Activated T-helper 2 cell treated with anti-CD3 and anti-CD28 coated beads, Interferon-gamma antibody, Interleukin-2, Interleukin-4, amounts not matched to agents 10 μg/mL and 5 μg/mL and 100 μg/mL, durations not matched to agents 14 hours and 24 hours and 36 hours (primary cell): ENCODE measurements at places on chromosomes 13 and 19. TPM values are rescaled to one million over a fixed set of nuclear protein-coding genes. Genes with fewer than 3 reads are reported as not detected.
A peak's percentile ranks its signal among the peaks of the same experiment; 100 is the strongest.

- no peak overlapping the region for H3K27ac ChIP-seq
- H3K4me3 ChIP-seq = no peak overlapping the region
- no peak for DNase-seq
- no peaks in the 10 kb centered on the region for H3K36me3 ChIP-seq
These were observed 203.9 kb downstream of the SHISA2 start for GRCh38 chr13:25847635-25848626.

GRCh38 chr13:25062479-25062878 is 33.5 kb upstream of the PABPC3 start:
- H3K27me3 ChIP-seq = peaks cover 12% of the 10 kb centered on the region
- no peaks in the 10 kb centered on the region for H3K36me3 ChIP-seq
- no peaks in the 10 kb centered on the region for H3K4me1 ChIP-seq

- no peak overlapping the region for H3K4me3 ChIP-seq
- no peak overlapping the region for H3K27ac ChIP-seq
- no peak for DNase-seq
- H3K4me1 ChIP-seq = no peaks in the 10 kb centered on the region
- H3K36me3 ChIP-seq = peaks cover 23% of the 10 kb centered on the region
These were observed 106.1 kb downstream of the ABCC4 start for GRCh38 chr13:95195146-95195545.

GRCh38 chr19:48716562-48717291 is 2.8 kb downstream of the MAMSTR start:
- peaks cover 8% of the 10 kb centered on the region for H3K4me1 ChIP-seq
- H3K27me3 ChIP-seq = no peaks in the 10 kb centered on the region
- no peak overlapping the region for H3K27ac ChIP-seq
- DNase-seq = no peak
- H3K36me3 ChIP-seq = no peaks in the 10 kb centered on the region

DNA sequence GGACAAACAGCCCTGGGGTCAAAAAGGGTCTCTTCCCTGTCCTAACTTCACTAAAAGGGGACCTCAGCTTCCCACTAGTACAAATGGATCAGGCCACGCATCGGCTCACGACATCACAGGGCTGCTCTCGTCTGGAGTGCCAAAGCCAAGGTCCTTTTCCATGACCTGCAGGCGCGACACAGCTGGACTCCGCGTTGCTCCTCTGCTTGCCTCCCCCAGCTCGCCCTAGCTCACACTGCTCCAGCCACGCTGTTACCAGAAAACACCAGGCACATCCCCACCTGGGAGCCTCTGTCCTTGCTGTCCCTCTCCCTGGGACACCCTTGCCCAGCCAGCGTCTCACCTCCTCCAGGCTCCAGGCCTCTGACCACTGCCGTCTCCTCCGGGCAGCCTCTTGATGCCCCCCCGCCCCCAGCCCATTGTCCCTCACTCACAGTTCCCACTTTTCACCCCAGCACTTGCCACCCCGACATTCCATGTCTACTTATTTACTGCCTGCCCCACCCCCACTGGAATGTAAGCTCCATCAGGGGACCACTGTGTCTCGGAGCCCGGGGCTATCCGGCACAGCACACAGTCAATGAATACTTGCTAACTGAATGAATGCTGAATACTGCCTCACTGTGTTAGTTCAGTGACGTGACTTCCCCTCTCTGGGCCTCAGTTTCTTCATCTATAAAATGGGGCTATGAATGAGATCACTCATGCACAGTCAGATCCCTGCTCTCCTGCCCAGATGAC is 20.7 kb downstream of the AKT2 start:
- H3K4me1 ChIP-seq = peaks cover 8% of the 10 kb centered on the region
- no peaks in the 10 kb centered on the region for H3K27me3 ChIP-seq
- DNase-seq = no peak
- no peak overlapping the region for H3K4me3 ChIP-seq
- peaks cover 40% of the 10 kb centered on the region for H3K36me3 ChIP-seq
- no peak overlapping the region for H3K27ac ChIP-seq

- H3K27me3 ChIP-seq = no peaks in the 10 kb centered on the region
- no peak for DNase-seq
- H3K4me1 ChIP-seq = no peaks in the 10 kb centered on the region
- H3K27ac ChIP-seq = no peak overlapping the region
- no peaks in the 10 kb centered on the region for H3K36me3 ChIP-seq
These were observed 36.3 kb downstream of the SMIM24 start for GRCh38 chr19:3443840-3444694.

DNA sequence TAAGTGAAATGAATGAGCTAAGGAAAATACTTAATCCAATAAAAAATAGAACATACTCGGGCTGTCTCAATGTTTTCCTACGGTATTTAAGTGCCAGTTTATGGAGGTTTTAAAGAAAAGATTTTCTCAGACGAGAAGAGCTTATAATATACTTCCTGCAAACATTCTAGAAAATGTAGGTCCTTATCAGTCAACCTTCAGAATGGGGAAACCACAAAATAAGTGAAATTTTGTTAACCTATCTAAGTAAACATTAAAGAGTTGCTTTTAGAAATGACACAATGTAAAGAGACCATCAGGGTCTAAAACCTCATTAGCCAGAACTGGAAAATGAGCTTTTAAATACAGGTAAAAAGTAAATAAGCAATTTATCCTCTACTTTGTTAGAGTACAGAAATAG is 12.1 kb downstream of the MIR17HG start:
- no peak overlapping the region for H3K4me3 ChIP-seq
- H3K27ac ChIP-seq = peak overlapping the region; percentile 59
- no peak for DNase-seq
- peaks cover 63% of the 10 kb centered on the region for H3K36me3 ChIP-seq

DNA sequence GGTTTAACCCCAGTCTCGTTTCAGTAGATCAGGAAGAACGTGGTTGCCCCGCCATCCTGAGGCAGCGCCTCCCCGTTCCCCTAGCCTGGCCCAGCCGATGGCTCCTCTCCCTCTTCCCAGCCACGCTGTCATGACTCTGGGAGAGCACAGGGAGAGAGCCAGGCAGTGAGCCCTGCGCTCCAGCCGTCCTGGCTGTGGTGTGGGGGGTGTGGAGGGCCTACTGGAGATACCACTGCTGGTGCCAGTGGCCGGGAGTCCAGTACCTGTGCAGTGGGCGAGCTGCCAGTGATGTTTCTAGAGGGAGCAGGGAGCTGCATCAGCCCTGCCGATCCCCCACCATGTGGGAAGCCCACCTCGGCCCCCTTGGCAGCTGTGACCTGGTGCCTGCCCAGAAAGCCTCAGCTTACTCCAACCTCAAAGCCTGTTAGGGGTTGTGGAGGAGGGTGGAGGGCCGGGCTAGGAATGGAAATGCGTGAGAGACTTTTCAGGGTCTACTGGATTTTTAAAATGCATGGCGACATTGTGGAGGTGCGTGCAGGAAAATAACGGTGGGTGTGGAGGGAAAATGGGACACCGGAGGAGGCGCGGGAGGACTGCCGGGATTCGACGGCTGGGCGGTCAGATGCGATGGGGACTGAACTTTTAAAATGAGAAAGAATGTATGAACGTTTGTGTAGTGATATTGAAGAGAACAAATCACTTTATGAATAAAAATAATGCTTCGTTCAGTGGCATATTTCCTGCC is 4.9 kb downstream of the TEX29 start:
- no peaks in the 10 kb centered on the region for H3K36me3 ChIP-seq
- H3K4me3 ChIP-seq = no peak overlapping the region
- peaks cover 2% of the 10 kb centered on the region for H3K4me1 ChIP-seq
- DNase-seq = no peak
- no peak overlapping the region for H3K27ac ChIP-seq

GRCh38 chr19:45824041-45824471 is 8.9 kb upstream of the RSPH6A start:
- no peak for DNase-seq
- H3K4me1 ChIP-seq = peaks cover 2% of the 10 kb centered on the region
- H3K27me3 ChIP-seq = no peaks in the 10 kb centered on the region
- H3K36me3 ChIP-seq = peaks cover 51% of the 10 kb centered on the region
- no peak overlapping the region for H3K4me3 ChIP-seq

GRCh38 chr13:73765651-73766384 is 368.4 kb downstream of the KLF12 start:
- H3K4me1 ChIP-seq = peaks cover 38% of the 10 kb centered on the region
- H3K4me3 ChIP-seq = peak overlapping the region; percentile 63
- H3K36me3 ChIP-seq = peaks cover 26% of the 10 kb centered on the region
- H3K27me3 ChIP-seq = no peaks in the 10 kb centered on the region
- DNase-seq = peak; percentile 48

DNA sequence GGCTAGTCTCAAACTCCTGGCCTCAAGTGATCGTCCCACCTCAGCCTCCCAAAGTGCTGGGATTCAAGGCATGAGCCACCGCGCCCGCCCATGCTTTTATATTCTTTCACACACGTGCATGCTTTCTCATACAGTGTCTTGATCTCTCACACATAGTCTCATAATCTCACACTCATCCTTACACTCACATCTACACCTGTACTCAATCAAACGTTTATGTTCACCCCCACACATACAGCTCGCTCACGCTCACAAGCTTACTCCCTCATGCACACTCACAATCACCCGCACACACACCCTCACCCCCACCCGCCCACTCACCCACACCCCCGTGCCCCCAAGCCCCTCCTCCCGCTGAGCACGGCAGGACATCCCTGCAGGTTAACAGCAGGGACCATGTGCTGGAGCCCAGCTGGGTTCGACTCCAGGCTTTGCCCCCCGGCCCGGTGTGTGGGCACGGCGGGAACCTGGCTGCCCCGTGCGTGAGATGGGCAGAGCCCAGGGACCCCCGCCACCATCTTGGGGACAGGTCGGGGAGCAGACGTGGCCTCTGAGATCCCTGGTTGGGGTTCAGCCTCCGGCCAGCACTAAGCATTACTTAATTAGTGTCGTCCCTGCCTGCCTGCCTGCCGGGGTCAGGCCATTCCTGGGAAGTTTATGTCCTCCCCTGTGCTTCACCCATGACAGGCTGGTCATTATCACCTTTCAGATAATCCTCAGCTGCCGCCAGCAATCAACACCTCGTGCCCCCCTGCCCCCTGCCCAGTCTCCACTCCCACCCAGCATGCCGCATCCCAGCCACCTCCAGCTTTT is 11.4 kb downstream of the SBK2 start:
- H3K27ac ChIP-seq = no peak overlapping the region
- H3K36me3 ChIP-seq = no peaks in the 10 kb centered on the region
- no peak overlapping the region for H3K4me3 ChIP-seq
- no peaks in the 10 kb centered on the region for H3K4me1 ChIP-seq
- DNase-seq = no peak
- H3K27me3 ChIP-seq = no peaks in the 10 kb centered on the region

DNA sequence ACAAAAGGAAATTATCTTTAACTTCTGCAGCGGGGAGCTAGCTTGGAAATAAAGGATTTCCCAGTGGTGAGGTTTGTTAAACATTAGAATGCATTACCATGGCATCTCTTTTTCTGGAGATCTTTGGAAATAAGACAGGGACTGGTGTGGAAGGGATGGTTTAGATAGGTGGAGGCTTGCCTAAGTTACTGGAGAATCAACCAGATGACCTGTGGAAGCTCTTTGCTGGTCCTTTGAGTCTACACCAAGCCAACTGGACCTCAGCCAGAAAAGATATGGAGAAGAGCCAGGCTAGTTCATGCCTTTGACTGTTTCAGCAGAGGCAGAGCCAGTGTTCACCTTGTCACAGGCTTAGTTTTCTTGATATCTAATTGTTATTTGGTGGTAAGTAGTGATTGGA is 134.7 kb downstream of the KCNRG start:
- H3K4me1 ChIP-seq = peaks cover 7% of the 10 kb centered on the region
- H3K27ac ChIP-seq = no peak overlapping the region
- H3K36me3 ChIP-seq = no peaks in the 10 kb centered on the region
- peaks cover 74% of the 10 kb centered on the region for H3K27me3 ChIP-seq

DNA sequence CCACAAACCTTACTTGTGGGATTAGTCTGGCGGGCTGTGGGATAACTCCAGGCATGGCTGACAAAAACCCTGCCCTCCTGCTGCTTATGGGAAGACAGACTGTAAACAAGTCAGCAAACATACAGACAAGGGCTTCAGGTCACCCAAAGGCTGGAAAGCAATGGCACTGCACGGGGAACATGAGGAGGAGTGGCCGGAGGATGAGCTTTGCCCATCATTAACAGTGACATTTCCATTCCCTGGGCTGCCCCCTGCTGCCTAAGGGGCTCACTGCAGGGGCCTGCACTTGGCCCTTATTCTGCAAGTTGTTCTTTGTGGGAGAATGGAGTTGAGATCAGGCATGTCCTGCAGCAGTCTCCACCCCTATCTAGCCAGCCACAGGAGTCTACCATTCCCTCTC is 91.3 kb downstream of the UQCRFS1 start:
- no peaks in the 10 kb centered on the region for H3K36me3 ChIP-seq
- no peak overlapping the region for H3K4me3 ChIP-seq
- no peaks in the 10 kb centered on the region for H3K27me3 ChIP-seq
- H3K27ac ChIP-seq = no peak overlapping the region

- H3K4me1 ChIP-seq = no peaks in the 10 kb centered on the region
- no peaks in the 10 kb centered on the region for H3K27me3 ChIP-seq
- H3K36me3 ChIP-seq = no peaks in the 10 kb centered on the region
- no peak overlapping the region for H3K4me3 ChIP-seq
- DNase-seq = no peak
- H3K27ac ChIP-seq = no peak overlapping the region
These were observed 289.2 kb upstream of the KLF12 start for GRCh38 chr13:74423434-74423833.

- no peak for DNase-seq
- no peaks in the 10 kb centered on the region for H3K27me3 ChIP-seq
- no peak overlapping the region for H3K4me3 ChIP-seq
- no peaks in the 10 kb centered on the region for H3K36me3 ChIP-seq
- peaks cover 7% of the 10 kb centered on the region for H3K4me1 ChIP-seq
- no peak overlapping the region for H3K27ac ChIP-seq
These were observed 631.3 kb downstream of the EFNB2 start for GRCh38 chr13:105904034-105904742.

DNA sequence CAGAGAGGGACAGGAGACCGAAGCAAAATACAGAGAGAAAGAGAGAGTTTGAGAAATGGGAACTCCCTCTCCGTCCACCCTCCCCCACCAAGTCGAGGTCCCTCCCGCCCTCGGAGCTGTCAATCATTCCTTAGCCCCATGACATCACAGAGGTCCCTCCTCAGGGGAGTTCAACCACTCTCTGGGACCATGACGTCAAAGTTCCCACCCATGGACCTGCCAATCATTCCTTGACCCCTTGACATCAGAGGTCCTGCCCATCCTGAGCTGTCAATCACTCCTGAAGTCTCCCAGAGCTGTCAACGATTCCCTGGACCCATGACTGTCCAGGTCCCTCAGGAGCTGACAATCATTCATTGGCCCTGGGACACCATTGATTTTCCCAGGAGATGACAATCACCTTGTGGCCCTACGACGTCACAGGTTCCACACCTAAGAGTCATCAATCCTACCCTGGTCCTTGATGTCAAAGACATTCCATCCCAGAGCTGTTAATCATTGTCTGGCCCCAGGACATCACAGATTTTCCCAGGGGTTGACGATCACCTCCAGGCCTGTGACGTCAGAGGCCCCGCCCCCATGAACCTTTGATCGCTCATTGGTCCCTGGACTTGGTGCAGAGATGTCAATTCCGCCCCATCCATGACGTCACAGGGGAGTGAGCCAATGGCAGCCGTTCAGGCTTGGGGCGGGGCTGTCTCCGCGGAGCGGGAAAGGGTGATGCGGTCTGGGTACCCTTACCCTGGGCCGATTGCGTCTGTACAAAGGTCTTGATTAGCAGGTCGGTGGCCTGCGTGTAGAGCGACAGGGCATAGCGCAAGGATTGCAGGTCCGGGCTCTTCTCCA is 61.7 kb downstream of the COLGALT1 start:
- no peak overlapping the region for H3K27ac ChIP-seq
- H3K4me1 ChIP-seq = no peaks in the 10 kb centered on the region
- H3K36me3 ChIP-seq = no peaks in the 10 kb centered on the region

HIPK4 gene
- total RNA-seq = 0.07 TPM in 1 of 2 replicates, not detected in the other

ZNF787 gene
- 35.7 and 37.8 TPM in 2 replicates for total RNA-seq

SIRT6 gene
- total RNA-seq = 34.6 and 42.4 TPM in 2 replicates

ZNF112 gene
- total RNA-seq = not detected in 2 replicates

INSR gene
- total RNA-seq = 2.4 TPM in 2 replicates

LHB gene
- total RNA-seq = 0.41 TPM in 1 of 2 replicates, not detected in the other

EDDM13 gene
- total RNA-seq = 1.7 and 2.2 TPM in 2 replicates

TNFSF9 gene
- total RNA-seq = 6.9 and 7.4 TPM in 2 replicates

SULT2A1 gene
- not detected in 2 replicates for total RNA-seq

KCNC3 gene
- 17.6 and 19.2 TPM in 2 replicates for total RNA-seq
